Subcutaneous adipose tissue (tissue), 4 donors: ENCODE measurements at places on chromosomes 1 and 21. TPM values are rescaled to one million over a fixed set of nuclear protein-coding genes. Genes with fewer than 3 reads are reported as not detected.

The SEC16B gene
- 5.1 TPM for total RNA-seq

The C1QB gene
- 565 TPM for total RNA-seq

The PYHIN1 gene
- total RNA-seq, result 9.3 TPM

The AKR7A3 gene
- 2.0 TPM for total RNA-seq

The LCE1E gene
- total RNA-seq, result not detected

The ZNF593OS gene
- total RNA-seq, result not detected

The HSD11B1 gene
- total RNA-seq, result 22.7 TPM

The MATN1 gene
- not detected for total RNA-seq

The HSD3B1 gene
- 0.94 TPM for total RNA-seq

The WDR26 gene
- total RNA-seq, result 128 TPM

The FAM3B gene
- 2.4 TPM for total RNA-seq

The LRRN2 gene
- total RNA-seq, result not detected

The GJB5 gene
- total RNA-seq, result not detected

The GJC2 gene
- 3.0 TPM for total RNA-seq

The C1orf87 gene
- total RNA-seq, result not detected

The CD5L gene
- total RNA-seq, result not detected

The STYXL2 gene
- total RNA-seq, result 1.4 TPM

The S100A3 gene
- 2.6 TPM for total RNA-seq

The REN gene
- not detected for total RNA-seq

The PTPRF gene
- 416 TPM for total RNA-seq

The NUDC gene
- 38.1 TPM for total RNA-seq

The RPE65 gene
- total RNA-seq, result not detected

The RHCE gene
- total RNA-seq, result not detected

The NOTCH2NLA gene
- 109 TPM for total RNA-seq

The FMO3 gene
- 35.2 TPM for total RNA-seq

The AGT gene
- total RNA-seq, result 3.6 TPM

The CD48 gene
- total RNA-seq, result 77.7 TPM

The ARHGAP30 gene
- 6.0 TPM for total RNA-seq

The SLC2A5 gene
- total RNA-seq, result 1.9 TPM

The SPRR1A gene
- total RNA-seq, result not detected

The MAST2 gene
- 13.4 TPM for total RNA-seq

The IFNLR1 gene
- 0.49 TPM for total RNA-seq

The AIRE gene
- total RNA-seq, result not detected

The ACTA1 gene
- total RNA-seq, result not detected

The SPAG17 gene
- total RNA-seq, result 0.82 TPM

The LCE3A gene
- total RNA-seq, result not detected

The SLC9C2 gene
- total RNA-seq, result not detected

The GJB3 gene
- not detected for total RNA-seq

The SV2A gene
- total RNA-seq, result 0.19 TPM

The CCDC17 gene
- total RNA-seq, result 4.1 TPM

The SPRR2E gene
- not detected for total RNA-seq

The SPATA46 gene
- total RNA-seq, result not detected

The CASQ1 gene
- 0.75 TPM for total RNA-seq

The WDR64 gene
- total RNA-seq, result not detected

The CGN gene
- total RNA-seq, result 0.44 TPM

The DYNLT5 gene
- not detected for total RNA-seq

The FMOD gene
- total RNA-seq, result 57.7 TPM

The CLEC20A gene
- not detected for total RNA-seq
